ENCODE measurements at places on chromosomes 4 and X. TPM values are rescaled to one million over a fixed set of nuclear protein-coding genes. Genes with fewer than 3 reads are reported as not detected.
A peak's percentile ranks its signal among the peaks of the same experiment; 100 is the strongest.

The MAPK10 gene
- total RNA-seq = 32.1 TPM

The TCEAL4 gene
- total RNA-seq = 165 TPM

The SYNPO2 gene
- 186 TPM for total RNA-seq

The UGT2B11 gene
- 0.29 TPM for total RNA-seq

The SLC10A4 gene
- not detected for total RNA-seq

The GAGE12F gene
- total RNA-seq = not detected

DNA sequence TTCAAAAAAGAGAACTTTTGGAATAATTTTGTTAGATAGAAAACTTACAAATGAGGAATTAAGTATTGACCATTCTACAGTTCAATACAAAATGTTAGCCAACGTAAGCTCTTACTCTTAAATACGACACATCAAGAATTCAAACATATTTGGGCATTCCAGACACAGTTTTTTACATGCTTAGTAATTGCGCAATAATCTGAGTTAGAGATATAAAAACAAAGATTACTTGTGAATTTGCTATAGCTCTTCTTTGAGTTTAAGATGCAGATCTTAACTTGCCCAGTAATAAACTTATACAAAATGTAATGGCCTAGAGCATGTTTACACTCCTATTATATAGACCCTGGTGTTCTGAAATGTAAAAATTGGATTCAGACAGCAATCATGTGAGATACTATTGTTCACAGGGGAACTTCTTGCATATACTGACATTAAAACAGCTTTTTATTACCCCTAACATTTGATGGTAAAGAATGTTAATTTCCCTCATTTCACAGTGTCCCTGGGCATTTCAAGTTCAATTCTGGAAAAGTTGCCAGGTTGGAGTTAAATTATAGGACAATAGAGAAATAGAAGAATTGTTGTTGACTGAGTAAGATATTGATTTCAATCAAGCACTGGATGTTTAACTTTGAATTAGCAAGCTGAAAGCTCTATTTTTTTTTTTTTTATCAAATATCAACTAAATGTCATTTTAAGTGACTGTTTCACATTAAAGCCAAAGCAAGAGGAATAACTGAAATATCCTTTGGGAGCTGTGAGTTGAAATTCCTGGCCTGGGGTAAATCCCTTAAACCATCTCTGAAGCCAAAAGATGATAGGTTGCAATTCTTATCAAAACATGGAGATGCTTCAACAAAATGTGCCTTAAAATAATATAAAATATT lies 910 bp downstream of the HPGDS start:
- H3K27ac ChIP-seq = no peak overlapping the region
- DNase-seq = no peak
- no peaks in the 10 kb centered on the region for H3K36me3 ChIP-seq
- no peak overlapping the region for H3K4me3 ChIP-seq
- H3K27me3 ChIP-seq = no peaks in the 10 kb centered on the region
- H3K4me1 ChIP-seq = no peaks in the 10 kb centered on the region

- no peak overlapping the region for H3K4me3 ChIP-seq
- peaks cover 10% of the 10 kb centered on the region for H3K4me1 ChIP-seq
- no peaks in the 10 kb centered on the region for H3K27me3 ChIP-seq
- H3K27ac ChIP-seq = peak overlapping the region; percentile 25
- DNase-seq = no peak
- no peaks in the 10 kb centered on the region for H3K36me3 ChIP-seq
Observed at GRCh38 chr4:53321151-53321983, 44.5 kb downstream of the SCFD2 start.

DNA sequence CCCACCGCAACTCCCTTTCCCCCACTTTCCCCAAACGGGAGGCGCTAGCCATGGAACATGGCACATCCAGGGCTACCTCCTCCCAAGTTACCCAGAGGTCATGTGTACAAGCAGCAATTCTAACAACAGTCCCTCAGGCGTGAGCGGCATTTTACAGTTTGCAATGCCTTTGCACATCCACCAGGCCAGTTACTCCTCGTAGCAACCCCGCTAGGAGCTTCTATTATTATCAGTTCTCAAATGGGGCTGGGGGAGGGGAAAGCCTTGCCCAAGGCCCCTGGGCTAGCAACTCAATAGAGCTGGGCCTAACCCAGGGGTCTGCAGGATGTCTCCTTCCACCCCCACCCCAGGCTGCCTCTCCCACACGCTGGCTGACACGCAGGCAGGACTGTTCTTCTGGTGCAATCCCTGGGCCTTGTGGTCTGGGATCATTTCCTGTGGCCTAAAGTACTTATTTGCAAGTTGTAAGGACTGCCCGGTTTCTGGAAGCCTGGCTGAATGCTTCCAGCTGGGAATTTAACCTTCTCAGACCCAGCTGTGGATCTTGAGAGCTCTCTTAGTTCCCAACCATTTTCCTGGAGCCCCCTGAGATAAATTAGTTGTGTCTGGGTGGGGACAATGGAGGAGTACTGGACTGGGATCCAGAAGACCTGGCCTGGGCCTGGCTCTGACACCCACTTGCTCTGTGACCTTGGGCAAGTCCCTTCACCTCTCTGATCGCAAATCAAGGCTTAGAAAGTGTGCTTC lies 27.7 kb downstream of the PJA1 start:
- peaks cover 8% of the 10 kb centered on the region for H3K4me1 ChIP-seq
- peak overlapping the region; percentile 20 for H3K4me3 ChIP-seq
- peak; percentile 71 for DNase-seq

- H3K27ac ChIP-seq = peak overlapping the region; percentile 93
- H3K27me3 ChIP-seq = no peaks in the 10 kb centered on the region
- DNase-seq = no peak
- peaks cover 15% of the 10 kb centered on the region for H3K36me3 ChIP-seq
- peaks cover 57% of the 10 kb centered on the region for H3K4me1 ChIP-seq
Observed at GRCh38 chr4:123399627-123400358, 3.2 kb downstream of the SPRY1 start.

GRCh38 chrX:134803060-134803459 lies 144.8 kb upstream of the PLAC1 start:
- peaks cover 3% of the 10 kb centered on the region for H3K4me1 ChIP-seq
- no peak for DNase-seq
- H3K36me3 ChIP-seq = no peaks in the 10 kb centered on the region
- H3K27me3 ChIP-seq = peaks cover 3% of the 10 kb centered on the region
- H3K27ac ChIP-seq = no peak overlapping the region

DNA sequence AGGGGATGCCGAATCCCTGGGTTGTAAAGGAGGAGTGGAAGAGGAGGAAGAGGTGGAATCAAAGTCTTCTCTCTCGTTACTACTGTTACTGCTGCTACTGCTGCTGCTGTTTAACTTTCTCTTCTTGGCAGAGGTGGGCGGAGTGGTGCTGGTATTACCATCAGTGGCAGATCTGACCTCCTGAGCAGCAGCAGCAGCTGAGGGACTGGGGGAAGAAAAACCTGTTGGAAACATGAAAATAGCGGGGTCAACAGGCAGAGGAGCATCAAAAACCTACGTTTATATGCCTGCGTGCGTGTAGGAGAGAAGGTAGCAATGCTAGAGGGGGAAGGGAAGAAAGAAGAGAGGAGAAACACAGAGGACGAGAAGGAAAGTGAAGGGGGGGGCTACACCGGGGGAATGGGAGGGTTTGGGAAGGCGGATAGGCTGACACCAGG lies 339 bp downstream of the CUL4B start:
- H3K27me3 ChIP-seq = no peaks in the 10 kb centered on the region
- peak; percentile 36 for DNase-seq
- H3K36me3 ChIP-seq = no peaks in the 10 kb centered on the region

GRCh38 chr4:168588916-168589531 lies 92.2 kb downstream of the PALLD start:
- H3K4me3 ChIP-seq = no peak overlapping the region
- DNase-seq = peak; percentile 43
- no peaks in the 10 kb centered on the region for H3K27me3 ChIP-seq
- H3K4me1 ChIP-seq = peaks cover 5% of the 10 kb centered on the region
- no peaks in the 10 kb centered on the region for H3K36me3 ChIP-seq

- no peak overlapping the region for H3K4me3 ChIP-seq
- H3K36me3 ChIP-seq = no peaks in the 10 kb centered on the region
- no peak for DNase-seq
- no peak overlapping the region for H3K27ac ChIP-seq
- H3K4me1 ChIP-seq = no peaks in the 10 kb centered on the region
Observed at GRCh38 chrX:68677998-68678397, 30.5 kb downstream of the STARD8 start.

DNA sequence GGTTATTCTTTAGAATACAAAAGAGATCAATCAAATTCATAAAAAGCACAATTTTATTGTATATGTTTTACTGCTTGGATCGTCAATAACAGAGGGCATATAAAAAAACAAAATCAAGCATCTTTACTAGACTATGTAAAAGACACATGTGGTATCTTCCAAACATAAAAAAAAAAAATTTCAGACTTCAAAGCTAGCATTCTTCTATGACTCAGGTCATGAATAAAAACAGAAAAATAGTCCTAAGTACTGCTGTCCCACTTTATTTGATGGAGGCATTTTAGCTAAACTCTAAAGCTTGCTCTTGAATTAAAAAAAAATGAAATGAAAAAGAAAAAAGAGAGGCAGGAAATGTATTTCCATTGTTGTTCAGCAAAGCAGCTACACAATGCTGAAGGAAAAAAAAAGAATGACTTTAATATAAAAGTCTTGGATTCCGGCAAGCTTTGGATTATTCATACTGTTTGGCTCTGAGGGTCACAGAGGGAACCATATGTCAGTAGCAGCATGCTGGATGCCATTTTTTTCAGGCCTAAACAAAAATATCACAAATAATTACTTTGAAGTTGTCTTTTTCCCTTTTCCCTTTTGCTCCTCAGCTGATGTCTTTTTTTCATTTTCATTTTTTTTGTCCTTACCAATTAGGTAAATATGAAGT lies 249.1 kb upstream of the DIAPH2 start:
- H3K36me3 ChIP-seq = no peaks in the 10 kb centered on the region
- H3K4me1 ChIP-seq = no peaks in the 10 kb centered on the region
- DNase-seq = no peak

DNA sequence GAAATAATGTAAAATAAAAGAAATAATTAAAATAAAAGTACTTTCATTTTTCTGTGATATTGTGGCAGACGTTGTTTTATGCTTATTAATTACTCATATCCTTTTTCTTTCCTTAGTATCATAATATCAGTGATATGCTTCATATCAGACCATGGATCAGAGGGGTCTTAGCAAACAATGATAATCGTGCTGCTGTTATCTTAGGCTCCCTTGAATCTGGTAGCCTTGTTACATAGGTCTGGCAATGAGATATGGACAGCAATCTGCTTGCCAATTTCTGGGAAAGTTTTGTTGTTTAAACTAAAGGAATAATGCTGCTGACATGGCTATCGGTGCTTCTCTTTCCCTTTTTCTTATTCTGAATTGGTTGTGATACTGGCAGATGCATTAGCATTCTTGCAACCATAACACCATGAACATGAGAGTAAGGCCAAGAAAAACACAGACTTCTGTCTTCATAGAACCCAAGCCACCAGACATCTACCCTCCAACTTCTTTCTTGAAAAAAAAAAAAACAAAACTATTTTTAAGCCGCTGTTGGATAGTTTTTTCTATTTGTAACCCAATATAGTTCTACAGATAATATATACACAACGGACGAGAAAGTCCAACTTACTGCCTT lies 16.4 kb downstream of the EPHA5 start:
- H3K4me3 ChIP-seq = no peak overlapping the region
- no peaks in the 10 kb centered on the region for H3K27me3 ChIP-seq
- H3K27ac ChIP-seq = no peak overlapping the region
- no peak for DNase-seq

GRCh38 chr4:127870688-127871087 lies 10.0 kb upstream of the PLK4 start:
- H3K27me3 ChIP-seq = no peaks in the 10 kb centered on the region
- H3K36me3 ChIP-seq = no peaks in the 10 kb centered on the region
- peak; percentile 16 for DNase-seq
- no peak overlapping the region for H3K27ac ChIP-seq
- no peak overlapping the region for H3K4me3 ChIP-seq
- no peaks in the 10 kb centered on the region for H3K4me1 ChIP-seq

DNA sequence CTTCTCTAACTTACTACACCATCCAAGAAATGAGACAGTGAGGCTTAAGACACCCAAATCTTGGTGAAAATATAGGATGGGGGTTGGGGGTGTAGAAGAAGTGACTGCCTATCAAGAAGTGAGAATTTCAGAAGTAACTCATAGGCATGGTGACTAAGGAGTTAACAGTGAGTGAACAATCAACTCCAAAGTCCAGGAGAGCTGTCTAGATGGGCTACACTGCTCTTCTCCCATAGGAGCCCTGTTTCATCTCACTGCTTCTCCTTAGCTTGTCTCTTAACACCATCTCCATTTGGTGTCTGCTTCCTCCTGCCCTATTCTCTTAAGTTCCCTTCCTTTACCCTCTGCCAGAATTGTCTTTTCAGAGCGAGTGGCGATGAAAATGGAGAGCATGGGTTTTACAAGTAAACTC lies 22.7 kb downstream of the FABP2 start:
- peak; percentile 41 for DNase-seq
- H3K27me3 ChIP-seq = no peaks in the 10 kb centered on the region
- H3K4me1 ChIP-seq = peaks cover 35% of the 10 kb centered on the region
- peaks cover 26% of the 10 kb centered on the region for H3K36me3 ChIP-seq

DNA sequence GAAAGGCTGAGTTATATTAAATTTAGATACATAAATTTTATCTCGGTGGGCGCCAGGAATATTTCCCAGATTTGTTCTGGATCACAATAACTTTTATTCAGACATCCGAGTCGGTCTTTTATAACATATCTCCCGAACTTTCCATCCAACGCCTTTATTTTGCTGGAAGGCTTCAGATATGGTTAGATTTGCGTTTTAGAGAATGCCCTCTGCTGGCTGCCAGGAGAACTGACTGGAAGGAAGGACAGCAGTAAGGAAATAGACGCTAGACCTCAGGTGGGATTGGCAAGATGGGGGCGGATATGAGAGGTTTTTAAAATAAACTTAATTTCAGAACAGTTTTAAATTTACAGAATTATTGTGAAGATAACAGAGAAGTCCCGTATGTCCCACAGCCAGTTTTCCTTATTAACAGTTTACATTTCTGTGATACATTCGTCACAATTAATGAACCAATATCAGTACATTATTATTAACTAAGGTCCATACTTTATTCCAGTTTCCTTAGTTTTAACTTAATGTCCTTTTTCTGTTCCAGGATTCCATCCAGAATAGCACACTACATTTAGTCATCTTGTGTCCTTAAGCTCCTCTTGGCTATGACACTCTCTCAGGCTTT lies 4.6 kb upstream of the KANTR start:
- no peaks in the 10 kb centered on the region for H3K36me3 ChIP-seq
- DNase-seq = peak; percentile 57
- H3K4me1 ChIP-seq = no peaks in the 10 kb centered on the region
- H3K27ac ChIP-seq = peak overlapping the region; percentile 83
- H3K27me3 ChIP-seq = no peaks in the 10 kb centered on the region
- H3K4me3 ChIP-seq = peak overlapping the region; percentile 31

GRCh38 chrX:111431001-111431400 lies 19.0 kb upstream of the DCX start:
- no peak for DNase-seq
- H3K36me3 ChIP-seq = no peaks in the 10 kb centered on the region
- no peaks in the 10 kb centered on the region for H3K27me3 ChIP-seq

DNA sequence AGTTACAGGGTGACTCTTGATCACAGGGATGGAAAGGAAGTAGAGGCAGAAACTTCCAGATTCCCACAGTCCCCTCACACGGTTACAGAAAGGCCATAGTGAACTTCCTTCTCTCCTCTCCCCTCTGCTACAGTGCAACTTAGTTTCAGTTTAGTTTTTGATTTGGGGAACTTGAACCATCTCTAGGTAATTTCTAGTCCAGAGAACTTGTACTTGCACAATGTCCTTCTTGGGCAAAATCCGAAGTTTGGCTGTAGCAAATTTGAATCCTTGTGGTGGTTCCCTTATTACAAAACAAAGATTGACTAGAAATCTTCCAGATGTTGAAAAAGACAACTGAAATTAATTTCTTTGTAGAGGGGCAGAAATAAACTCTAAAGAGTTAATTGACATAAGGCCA lies 1.2 kb upstream of the BLTP1 start:
- peaks cover 38% of the 10 kb centered on the region for H3K4me1 ChIP-seq
- no peaks in the 10 kb centered on the region for H3K27me3 ChIP-seq
- peak overlapping the region; percentile 98 for H3K27ac ChIP-seq
- peaks cover 13% of the 10 kb centered on the region for H3K36me3 ChIP-seq
- H3K4me3 ChIP-seq = no peak overlapping the region
- DNase-seq = no peak
